NCI-H2081 (cell line): ENCODE measurements at places on chromosomes 5 and 9.

DNA sequence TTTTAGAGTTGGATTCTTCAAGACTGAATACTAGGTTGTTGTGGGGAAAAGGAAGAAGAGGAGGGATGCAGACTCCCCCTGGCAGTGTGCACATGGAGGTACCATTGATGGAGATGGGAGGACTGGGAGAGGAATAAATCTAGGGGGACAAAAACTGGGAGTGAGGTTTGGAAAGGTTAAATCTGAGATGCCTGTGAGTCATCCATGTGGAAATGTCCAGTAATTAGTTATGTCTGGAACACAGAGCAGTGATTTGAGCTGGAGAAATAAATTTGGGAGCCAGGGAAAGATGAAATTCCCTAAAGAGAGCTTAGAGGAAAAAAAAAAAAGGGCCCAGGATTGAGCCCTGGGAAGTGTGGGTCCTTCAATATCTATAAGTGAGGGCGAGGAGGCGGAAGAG, 8.0 kb upstream of the CCIN start:
- DNase-seq: no peak

DNA sequence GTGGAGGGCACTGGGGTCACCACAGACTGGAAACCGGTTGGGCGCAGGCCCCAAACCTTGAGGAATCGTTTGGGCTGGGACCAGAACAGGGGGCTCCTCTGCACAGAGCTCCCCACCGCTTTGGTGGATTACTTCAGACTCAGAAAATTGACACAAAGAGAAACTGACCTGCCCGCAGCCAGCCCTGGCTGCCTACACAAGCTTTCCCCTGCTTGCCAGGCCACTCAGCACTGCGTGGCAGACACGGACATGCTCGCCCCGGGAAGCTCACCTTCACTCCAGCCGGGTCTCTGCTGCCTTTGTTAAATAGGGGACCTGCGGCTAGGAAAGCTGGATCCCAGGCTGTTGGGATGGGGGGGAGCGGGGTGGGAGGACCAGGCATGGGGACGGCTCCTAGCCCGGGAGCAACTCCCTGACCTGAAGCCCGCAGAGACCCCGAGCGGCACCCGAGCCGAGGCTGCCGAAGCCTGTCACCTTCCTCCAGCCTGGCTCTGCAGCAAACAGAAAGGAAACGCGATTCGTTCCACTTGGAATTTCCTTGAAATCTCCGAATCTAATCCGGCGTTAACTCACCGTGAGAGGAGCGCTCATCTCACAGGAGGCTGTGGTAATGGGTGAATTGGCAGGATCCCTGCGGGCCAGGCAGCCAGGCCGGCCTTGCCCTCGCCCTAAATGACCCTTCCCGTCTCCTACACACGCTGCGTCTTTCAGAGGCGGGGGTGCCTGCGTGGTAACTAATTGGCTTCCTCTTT, 8.8 kb downstream of the PAX5 start:
- DNase-seq: no peak

DNA sequence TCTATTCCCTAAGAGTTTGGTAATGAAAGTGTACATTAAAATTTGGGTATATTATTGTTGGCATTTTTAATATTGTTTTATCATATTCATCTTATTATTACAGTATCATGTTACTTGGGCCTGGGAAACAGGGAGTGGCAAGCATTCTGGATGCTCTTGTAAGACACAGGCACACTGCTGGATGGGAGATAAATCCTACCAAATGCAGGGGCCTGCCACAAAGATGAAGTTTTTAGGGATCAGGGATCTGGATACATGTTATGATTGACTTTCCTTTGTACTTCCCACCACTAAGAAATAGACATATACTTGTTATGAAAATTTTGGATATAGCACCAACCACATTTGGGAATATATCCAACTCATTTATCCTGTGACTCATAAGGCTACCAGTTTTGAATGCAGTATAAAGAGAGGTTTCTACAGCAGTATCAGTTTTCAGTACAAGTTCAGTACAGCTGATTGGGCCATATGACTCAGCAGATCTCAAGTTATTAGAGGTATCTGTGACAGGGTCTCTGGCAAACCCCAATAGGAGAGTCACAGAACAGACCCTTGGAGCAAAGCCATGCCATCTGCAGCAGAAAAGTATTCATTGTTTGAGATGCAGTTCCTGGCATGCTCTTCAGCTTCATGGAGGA, 360.1 kb downstream of the DMAC1 start:
- DNase-seq: no peak

DNA sequence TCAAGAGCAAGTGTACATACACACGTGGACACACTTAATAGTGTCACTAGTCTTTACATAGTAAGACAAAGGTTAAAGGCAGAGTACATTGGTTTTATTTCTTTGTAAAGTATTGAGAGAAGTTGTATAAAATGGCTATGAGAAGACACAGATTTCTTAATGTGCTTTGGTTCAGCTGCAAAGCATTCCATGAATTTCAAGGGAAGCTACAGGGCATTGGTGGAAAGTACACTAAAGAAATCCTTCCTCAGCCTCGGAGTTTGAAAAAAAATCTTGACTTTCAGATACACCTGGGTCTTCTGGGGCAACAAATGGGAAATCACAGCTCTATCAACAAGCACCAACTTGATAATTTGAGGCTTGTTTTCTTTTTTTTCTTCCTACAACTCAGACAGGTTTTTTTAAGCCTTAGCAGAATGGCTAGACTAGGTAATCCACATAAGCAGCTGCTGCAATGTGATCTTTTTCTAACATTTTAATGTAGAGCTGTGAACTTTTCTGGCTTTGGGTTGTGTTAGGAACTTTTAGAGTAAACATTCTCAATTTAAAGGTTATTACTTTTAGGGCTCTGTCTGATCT, 140.4 kb upstream of the FST start:
- no peak for DNase-seq

DNA sequence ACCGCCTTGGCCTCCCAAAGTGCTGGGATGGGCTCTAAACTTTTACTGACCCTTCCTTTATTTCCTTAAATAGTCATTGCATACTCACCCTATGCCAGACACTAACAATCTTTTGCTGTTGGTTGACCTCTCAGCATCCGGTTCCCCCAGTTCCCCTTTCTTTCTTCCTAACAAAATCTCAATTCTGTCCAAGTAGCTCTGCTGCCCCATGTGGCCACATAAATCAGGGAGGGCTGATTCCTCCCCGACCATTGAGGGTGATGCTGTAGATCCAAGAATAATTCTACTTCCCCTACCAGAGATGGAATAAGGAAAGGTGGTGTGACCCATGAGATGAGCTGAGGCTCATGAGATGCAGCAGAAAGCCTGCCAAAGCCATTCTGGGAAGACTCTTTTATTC, 315.3 kb upstream of the MSX2 start:
- DNase-seq: no peak
